ENCODE measurements at places on chromosomes 1 and 21.

DNA sequence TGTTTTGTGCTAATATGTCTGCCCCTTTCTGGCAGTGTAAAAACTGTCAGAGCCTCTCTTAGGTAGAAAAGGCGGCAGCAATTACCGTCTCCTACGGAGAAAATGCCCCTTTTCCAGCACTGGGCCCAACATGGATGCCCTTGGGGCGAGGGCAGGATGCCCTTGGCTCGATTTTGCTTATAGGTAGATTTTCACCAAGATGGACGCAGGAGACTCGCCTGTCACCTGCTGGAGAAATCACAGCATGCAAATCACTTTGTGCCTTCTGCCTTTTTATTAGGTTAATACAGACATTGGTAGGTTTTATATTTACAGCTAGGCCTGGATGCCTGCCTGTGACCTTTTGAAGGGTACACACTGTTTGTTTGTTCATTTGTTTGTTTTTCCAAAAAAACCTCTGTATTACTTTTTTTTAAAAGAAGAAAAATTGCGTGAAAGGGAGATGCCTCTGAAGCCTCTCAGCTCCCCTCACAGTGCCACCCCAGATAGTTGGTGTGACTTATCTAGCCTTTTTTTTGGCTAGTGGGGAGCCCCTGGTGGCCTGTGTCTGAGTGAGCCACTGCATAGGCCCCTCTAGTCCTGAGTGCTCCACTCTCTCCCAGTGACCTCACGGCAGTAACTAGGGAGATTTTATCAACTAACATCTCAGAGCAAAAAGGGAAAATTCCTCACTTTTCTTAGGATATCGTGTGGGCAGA is 2.5 kb downstream of the ATP1B1 start:
- DNase-seq = no peak

GRCh38 chr1:12296623-12297022 is 66.8 kb downstream of the VPS13D start:
- no peak for DNase-seq

DNA sequence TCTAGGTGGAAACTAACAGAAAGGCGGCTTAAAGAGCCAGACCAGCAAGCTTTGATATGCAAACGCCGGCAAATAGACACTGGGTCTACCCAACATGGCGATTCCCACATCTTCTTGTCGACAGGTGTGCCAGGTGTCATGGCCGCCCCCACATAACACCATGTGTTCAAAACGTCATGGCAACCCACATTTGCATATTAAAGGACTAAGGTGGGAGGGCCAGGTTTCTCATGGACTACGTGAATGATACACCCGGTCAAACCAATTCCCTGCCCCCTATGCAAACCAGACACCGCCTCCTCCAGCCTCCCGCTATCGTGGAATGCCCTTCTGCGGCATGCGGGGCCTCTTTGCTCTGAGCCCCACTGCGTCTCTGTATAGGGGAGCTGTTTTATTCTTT is 41.3 kb downstream of the ICOSLG start:
- no peak for DNase-seq

GRCh38 chr1:40310983-40311642 is 6.0 kb downstream of the COL9A2 start:
- DNase-seq = no peak

DNA sequence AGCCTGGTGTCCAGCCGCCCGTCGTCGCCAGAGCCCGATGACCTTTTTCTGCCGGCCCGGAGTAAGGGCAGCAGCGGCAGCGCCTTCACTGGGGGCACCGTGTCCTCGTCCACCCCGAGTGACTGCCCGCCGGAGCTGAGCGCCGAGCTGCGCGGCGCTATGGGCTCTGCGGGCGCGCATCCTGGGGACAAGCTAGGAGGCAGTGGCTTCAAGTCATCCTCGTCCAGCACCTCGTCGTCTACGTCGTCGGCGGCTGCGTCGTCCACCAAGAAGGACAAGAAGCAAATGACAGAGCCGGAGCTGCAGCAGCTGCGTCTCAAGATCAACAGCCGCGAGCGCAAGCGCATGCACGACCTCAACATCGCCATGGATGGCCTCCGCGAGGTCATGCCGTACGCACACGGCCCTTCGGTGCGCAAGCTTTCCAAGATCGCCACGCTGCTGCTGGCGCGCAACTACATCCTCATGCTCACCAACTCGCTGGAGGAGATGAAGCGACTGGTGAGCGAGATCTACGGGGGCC is 1.2 kb downstream of the OLIG2 start:
- DNase-seq = no peak
